ENCODE measurements at places on chromosomes 1 and 21. TPM values are rescaled to one million over a fixed set of nuclear protein-coding genes. Genes with fewer than 3 reads are reported as not detected.
A peak's percentile ranks its signal among the peaks of the same experiment; 100 is the strongest.

GRCh38 chr1:119546641-119547040 lies 39.6 kb downstream of the HSD3B1 start:
- no peaks in the 10 kb centered on the region for H3K36me3 ChIP-seq
- H3K27ac ChIP-seq, result no peak overlapping the region
- H3K4me1 ChIP-seq, result no peaks in the 10 kb centered on the region
- no peak overlapping the region for H3K4me3 ChIP-seq
- no peaks in the 10 kb centered on the region for H3K27me3 ChIP-seq

GRCh38 chr1:227124473-227124872 lies 184.4 kb downstream of the COQ8A start:
- H3K4me1 ChIP-seq, result no peaks in the 10 kb centered on the region
- peaks cover 5% of the 10 kb centered on the region for H3K36me3 ChIP-seq
- no peak overlapping the region for H3K27ac ChIP-seq
- H3K27me3 ChIP-seq, result no peaks in the 10 kb centered on the region
- H3K4me3 ChIP-seq, result no peak overlapping the region
- DNase-seq, result no peak

DNA sequence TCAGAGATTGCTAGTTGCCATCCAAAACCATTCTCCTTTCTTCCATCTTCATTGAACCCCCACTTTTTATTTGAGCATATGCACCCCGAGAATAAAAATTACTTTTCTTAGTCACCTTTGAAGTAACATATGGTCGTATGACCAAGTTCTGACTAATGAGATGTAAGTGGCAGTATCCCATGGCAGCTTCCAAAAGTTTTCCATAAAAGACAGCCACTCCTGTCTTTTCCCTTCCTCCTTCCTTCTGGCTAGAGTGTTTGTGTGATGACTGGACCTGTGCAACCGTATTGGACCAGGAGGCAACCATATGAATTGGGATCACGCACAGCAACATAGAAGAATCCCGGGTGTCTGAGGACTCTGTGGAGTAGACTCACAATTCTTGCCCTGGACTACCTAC lies 41.1 kb upstream of the CCSAP start:
- no peak overlapping the region for H3K27ac ChIP-seq
- H3K36me3 ChIP-seq, result no peaks in the 10 kb centered on the region
- H3K27me3 ChIP-seq, result no peaks in the 10 kb centered on the region
- no peak for DNase-seq

GUCA2A gene
- not detected for total RNA-seq

DNA sequence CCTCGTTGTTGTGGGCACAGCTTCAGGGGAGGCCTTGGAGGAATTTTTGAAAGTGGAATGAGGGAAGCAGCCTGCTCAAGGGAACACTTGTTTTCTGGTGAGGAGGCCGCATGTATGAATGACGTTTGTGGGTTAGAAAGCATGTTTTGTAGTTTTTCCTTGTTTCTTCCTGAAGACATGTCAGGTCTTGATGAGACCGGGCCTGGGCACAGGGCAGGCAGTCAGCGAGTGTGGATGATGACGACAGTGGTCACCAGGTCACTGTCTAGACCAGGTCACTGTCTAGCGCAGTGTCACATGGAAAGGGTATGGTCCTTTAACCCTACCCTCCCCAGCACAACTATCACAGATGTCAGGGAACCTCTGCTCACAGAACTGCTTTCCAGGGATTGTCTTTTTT lies 7.3 kb downstream of the PSEN2 start:
- H3K27ac ChIP-seq, result no peak overlapping the region
- H3K4me3 ChIP-seq, result no peak overlapping the region
- no peaks in the 10 kb centered on the region for H3K27me3 ChIP-seq
- no peaks in the 10 kb centered on the region for H3K36me3 ChIP-seq

DNA sequence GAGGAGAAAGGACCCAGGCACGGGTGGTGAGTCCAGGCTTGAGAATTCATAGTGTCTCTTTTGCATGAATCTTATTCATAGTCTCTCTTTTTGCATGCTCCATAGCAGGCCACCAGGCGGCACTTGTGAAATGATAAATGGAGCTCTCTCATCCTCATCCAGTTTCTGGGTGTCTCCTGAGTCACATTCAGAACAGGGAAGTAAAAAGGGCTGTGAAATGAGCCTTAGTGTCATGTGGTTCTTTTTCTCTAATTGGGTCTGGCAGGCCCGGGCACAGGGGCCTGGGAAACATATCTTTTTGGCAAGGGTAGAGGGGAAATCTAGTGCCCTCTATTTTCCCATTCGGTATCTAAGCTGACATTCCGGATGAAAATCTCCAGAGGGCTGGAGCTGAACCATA lies 19.1 kb upstream of the NCF2 start:
- H3K4me1 ChIP-seq, result peaks cover 31% of the 10 kb centered on the region
- H3K27me3 ChIP-seq, result no peaks in the 10 kb centered on the region
- DNase-seq, result peak; percentile 56
- no peaks in the 10 kb centered on the region for H3K36me3 ChIP-seq
- H3K4me3 ChIP-seq, result no peak overlapping the region

- no peaks in the 10 kb centered on the region for H3K27me3 ChIP-seq
- DNase-seq, result no peak
- no peak overlapping the region for H3K27ac ChIP-seq
These were observed 24.5 kb upstream of the RCSD1 start for GRCh38 chr1:167605576-167605975.

DNA sequence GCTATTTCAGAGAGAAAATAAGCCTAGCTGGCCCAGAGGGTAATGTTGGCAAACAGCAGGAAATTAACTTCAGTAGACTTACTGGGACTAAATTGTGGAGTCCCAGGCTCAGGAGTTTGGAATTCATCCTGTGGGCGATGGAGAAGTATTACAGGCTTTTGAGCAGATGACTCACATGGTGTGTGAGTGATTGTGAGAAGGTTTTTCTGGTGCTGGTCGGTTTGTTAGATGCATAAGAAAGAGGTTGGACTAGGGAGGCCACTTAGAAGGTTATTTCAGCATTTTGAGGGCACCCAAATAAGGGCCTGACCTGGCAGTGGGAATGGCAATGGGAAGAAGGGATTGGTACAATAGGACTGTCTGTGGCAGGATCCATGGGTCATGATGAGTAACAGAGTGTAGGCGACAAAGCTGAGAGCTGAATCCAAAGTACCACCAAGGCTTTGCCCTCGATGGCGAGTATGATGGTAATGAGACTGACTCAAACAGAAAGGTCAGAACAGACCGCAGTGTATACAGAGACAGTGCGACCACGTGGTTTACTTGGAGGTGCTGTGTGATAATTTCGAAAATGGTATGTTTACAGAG lies 69.2 kb upstream of the KIF26B start:
- no peak overlapping the region for H3K27ac ChIP-seq
- H3K36me3 ChIP-seq, result no peaks in the 10 kb centered on the region
- H3K27me3 ChIP-seq, result no peaks in the 10 kb centered on the region
- no peak for DNase-seq

DNA sequence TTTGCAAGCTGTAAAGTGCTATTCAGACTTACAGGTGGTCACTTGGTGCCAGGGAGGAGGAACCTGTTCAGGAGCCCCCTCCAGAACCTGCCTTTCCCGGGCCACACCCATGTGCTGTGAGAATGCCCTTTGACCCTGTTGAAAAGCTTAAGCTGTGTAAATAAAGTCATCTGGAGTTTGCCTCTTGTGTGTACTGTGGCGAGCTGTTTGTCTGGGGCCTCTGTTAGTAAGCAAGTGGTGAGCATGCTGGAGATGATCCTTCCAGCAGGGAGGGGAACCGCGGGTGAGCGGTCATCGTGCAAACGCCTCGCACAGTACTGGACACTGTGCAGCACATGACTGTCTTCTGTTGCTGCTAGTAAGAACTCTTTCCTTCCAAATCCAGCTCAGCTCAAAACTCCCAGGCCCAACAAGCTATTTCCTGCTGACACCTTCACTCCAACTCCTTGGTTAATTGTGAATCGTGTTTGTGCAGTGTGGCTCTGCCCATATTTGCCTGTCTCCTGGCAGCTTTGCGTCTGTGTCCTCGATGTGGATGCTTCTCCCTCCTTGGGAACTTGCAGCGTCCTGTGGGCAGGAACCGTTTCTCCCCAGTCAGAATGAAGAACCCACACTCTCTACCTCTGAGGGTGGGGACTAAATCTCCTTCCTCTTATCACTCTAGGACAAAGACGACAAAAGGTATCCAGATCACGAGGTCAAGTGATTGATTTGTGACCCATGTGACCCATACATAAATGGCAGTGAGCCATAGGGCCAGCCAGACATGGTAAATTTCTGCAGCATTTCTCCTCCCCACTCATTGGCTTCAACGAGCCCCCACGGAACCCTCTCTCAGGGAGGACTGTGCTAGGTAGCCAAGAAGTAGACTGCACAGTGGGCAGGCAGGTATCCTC lies 13.9 kb upstream of the BTG2 start:
- H3K4me1 ChIP-seq, result peaks cover 58% of the 10 kb centered on the region
- H3K27ac ChIP-seq, result peak overlapping the region; percentile 93
- H3K36me3 ChIP-seq, result no peaks in the 10 kb centered on the region
- no peaks in the 10 kb centered on the region for H3K27me3 ChIP-seq

DNA sequence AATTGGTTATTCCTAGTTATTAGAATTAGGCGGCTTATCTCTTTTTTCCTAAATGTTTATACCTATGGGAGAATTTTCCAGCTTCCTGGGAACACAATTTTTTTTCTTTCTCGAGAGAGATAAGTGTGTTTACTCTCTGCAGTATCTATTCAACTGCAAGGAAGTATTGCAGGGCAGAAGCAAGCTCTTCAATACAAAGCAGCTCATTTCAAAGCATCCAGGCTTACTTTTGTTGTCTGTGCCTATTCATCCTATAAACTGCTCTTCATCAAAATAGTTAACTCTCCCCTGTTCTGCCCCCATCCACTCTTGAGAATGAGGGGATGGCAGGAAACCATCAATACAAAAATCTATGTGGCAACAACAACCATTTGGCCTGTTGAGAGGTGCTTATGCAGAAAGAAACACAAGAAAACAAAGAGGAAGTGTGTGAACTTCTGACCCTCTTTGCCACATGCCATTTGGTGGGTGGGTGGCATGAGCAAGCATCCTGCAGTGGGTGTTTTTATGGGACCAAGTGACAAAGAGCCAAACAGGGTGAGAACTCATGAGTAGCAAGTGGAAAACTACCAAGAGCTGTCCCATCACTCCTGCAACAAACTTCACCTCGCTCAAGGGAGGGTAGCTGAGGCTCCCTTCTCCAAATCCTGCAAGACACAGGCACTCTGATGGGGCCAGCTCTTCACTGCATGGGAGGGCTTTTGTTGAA lies 50.6 kb upstream of the MRPS6 start:
- H3K4me3 ChIP-seq, result no peak overlapping the region
- H3K27me3 ChIP-seq, result no peaks in the 10 kb centered on the region
- H3K36me3 ChIP-seq, result no peaks in the 10 kb centered on the region
- H3K27ac ChIP-seq, result no peak overlapping the region

GRCh38 chr1:36510418-36510817 lies 27.7 kb upstream of the CSF3R start:
- no peaks in the 10 kb centered on the region for H3K4me1 ChIP-seq
- H3K27me3 ChIP-seq, result peaks cover 18% of the 10 kb centered on the region
- no peak for DNase-seq
- no peaks in the 10 kb centered on the region for H3K36me3 ChIP-seq

DNA sequence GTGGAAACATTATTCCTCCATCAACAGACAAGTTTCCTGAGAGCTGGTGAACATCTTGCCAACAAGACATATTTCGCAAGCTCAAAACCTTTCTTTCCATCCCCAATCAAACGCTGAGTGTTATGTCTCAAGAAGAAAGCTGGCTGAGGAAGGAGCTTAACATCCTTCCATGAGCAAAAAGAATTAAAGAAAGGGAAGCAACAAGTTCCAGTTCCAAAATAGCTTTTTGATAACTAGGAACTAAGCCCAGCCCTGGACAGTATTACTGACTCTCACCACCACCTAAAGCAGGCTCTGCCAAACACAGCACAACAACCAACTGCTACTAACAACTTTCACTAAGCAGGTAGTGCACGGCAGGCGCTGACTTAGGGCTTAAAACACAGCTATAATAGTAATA lies 50.2 kb downstream of the CAPZB start:
- H3K4me3 ChIP-seq, result no peak overlapping the region
- H3K27ac ChIP-seq, result peak overlapping the region; percentile 93
- H3K27me3 ChIP-seq, result no peaks in the 10 kb centered on the region

NT5C1A gene
- total RNA-seq, result 19.1 TPM

CNIH3 gene
- total RNA-seq, result 0.90 TPM

FNDC7 gene
- not detected for total RNA-seq

GRCh38 chr1:24786191-24786590 lies 40.9 kb downstream of the CLIC4 start:
- no peaks in the 10 kb centered on the region for H3K36me3 ChIP-seq
- H3K4me3 ChIP-seq, result no peak overlapping the region
- peaks cover 12% of the 10 kb centered on the region for H3K4me1 ChIP-seq
- H3K27me3 ChIP-seq, result no peaks in the 10 kb centered on the region
- no peak for DNase-seq
- H3K27ac ChIP-seq, result no peak overlapping the region

- peaks cover 32% of the 10 kb centered on the region for H3K4me1 ChIP-seq
- no peak overlapping the region for H3K27ac ChIP-seq
- DNase-seq, result no peak
- H3K4me3 ChIP-seq, result no peak overlapping the region
- H3K36me3 ChIP-seq, result peaks cover 16% of the 10 kb centered on the region
- H3K27me3 ChIP-seq, result no peaks in the 10 kb centered on the region
These were observed 60.6 kb downstream of the UCK2 start for GRCh38 chr1:165887877-165888551.

- H3K27me3 ChIP-seq, result peaks cover 5% of the 10 kb centered on the region
- H3K4me3 ChIP-seq, result no peak overlapping the region
- no peak overlapping the region for H3K27ac ChIP-seq
- no peaks in the 10 kb centered on the region for H3K4me1 ChIP-seq
- no peak for DNase-seq
These were observed 17.0 kb downstream of the LAPTM5 start for GRCh38 chr1:30740251-30741238.

- H3K27ac ChIP-seq, result no peak overlapping the region
- no peaks in the 10 kb centered on the region for H3K36me3 ChIP-seq
- H3K27me3 ChIP-seq, result no peaks in the 10 kb centered on the region
- no peak overlapping the region for H3K4me3 ChIP-seq
- H3K4me1 ChIP-seq, result no peaks in the 10 kb centered on the region
These were observed 160.2 kb downstream of the HIVEP3 start for GRCh38 chr1:41758500-41758899.

GRCh38 chr1:18407166-18408045 lies 73.3 kb upstream of the KLHDC7A start:
- no peaks in the 10 kb centered on the region for H3K4me1 ChIP-seq
- no peaks in the 10 kb centered on the region for H3K36me3 ChIP-seq
- DNase-seq, result no peak
- no peak overlapping the region for H3K4me3 ChIP-seq
- no peak overlapping the region for H3K27ac ChIP-seq
- peaks cover 53% of the 10 kb centered on the region for H3K27me3 ChIP-seq

DNA sequence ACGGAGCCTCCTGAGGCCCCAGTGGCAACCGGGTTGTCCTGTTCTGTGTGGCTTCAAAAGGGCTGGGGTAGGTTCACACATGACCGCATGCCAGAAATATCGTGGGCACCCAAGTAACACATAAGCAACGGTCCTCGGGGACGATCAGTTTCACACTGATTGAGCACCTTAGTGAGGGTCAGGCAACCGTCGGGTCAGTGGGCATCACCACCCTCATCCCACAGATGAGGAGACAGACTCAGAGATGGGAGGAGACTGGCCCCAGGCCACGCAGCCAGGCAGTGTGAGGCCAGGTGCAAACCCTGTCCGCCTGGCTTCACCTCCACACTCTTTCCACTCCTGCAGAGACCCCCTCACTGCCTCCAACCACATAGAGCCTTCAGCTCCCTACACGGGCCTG lies 309.8 kb downstream of the MATN1 start:
- H3K36me3 ChIP-seq, result no peaks in the 10 kb centered on the region
- H3K4me1 ChIP-seq, result no peaks in the 10 kb centered on the region
- DNase-seq, result no peak
- no peaks in the 10 kb centered on the region for H3K27me3 ChIP-seq
